Fibroblast of skin of left quadriceps (primary cell): ENCODE measurements at places on chromosomes 6 and 20.

DNA sequence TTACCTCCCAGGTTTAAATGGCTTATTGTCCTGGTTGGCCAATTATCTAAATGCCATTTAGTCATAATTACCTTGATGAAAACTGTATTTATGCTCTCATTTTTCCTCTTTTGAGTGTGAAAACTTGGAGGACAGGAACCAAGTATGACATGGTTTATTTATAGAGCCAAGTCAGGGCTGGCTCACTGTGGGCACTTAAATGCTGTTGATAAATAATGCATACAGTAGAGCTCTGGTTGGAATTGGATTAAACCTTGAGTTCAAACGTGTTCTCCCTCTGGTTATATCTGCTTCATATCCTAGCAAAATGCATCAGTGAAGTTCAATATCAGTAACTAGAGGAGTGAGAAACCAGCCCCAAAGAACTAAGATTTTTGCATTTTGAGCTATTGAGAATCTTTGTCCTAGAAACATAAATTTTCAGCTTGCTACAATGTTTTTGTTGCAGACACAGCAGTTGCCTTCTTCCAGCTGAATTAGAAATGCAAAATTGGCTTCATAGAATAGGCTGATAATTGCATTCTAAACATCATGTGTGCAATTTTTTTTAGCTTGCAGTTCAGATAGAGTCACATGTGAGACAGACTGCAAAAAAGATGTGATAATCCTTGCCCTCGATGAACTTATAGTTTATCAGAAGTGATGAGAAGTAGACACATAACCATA, 255.8 kb downstream of the BTBD3 start:
- no peak for DNase-seq

GRCh38 chr6:140636271-140636907, 1261.9 kb upstream of the CITED2 start:
- DNase-seq: no peak

DNA sequence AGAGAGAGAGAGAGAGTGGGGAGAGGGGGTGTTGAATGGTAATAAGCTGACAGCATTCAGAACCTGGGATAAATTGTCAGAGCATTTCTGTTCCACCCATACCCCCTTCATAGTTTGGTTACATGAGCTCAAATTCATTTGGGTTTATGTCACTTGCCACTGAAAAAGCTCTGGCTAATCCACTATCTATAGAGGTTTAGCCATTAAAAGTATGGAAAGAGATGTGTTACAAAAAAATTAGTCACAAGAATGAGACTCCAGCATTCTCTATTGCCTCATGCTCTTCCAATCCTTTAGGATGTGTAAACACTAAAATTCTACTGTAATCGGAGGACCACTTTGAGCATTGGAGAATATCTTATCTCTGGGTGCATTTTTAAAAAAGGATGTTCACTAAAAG, 297.6 kb upstream of the TCF21 start:
- DNase-seq: no peak

DNA sequence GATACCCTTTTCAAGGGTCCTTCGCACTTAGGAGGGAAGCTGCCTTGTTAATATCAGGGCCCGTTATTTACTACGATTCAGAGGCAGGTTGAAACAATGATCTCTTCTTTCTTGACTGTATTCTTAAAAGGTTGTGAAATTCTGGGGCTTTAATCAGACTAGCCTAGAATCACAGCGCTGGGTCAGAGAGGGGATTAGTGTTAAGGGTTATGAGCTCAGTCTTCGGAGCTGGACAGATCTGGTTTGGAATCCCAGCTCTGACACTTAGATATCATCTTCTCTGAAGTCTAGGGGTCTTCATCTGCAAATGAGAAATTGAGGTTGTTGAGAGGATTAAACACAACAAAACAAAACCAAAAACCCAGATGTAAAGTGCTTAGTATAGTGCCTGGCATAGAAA, 77.4 kb downstream of the CD83 start:
- no peak for DNase-seq

GRCh38 chr20:56928007-56928406, 298.9 kb downstream of the TFAP2C start:
- DNase-seq: no peak

DNA sequence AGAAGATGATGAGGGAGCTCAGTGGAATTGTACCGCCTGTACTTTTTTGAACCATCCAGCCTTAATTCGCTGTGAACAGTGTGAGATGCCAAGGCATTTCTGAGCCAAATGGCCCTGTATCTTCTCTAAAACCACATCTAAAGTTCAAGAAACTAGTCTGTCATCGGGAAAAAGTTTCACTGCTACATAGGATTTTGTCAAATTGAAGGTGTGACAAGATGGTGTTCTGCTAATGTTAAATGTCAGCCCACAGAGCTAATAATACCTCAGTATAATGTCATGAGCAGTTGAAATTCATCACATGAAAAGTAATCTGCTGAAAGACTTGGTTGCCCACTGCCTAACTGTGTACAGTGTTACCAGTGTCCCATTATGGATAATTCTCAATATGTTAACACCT, 9.6 kb downstream of the SUMO4 start:
- no peak for DNase-seq

DNA sequence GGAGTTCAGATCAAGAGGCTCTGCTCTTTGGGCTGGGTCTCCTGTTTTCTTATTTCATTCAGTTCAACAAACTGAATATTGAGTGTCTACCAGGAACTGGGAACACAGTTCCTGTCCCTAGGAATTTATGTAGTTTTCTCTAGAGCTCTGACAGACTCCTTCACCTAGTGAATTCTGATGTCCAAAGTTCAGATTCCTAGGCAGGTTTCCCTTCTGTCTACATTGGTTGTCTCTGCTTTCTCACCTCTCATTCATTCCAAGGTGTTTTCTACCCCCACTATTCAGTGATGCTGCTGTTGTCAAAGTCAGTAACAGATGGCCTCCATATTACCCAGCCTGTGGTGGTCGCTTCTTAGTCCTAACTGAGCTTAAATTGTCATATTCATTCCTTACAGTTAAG, 4.4 kb downstream of the SMIM13 start:
- no peak for DNase-seq

DNA sequence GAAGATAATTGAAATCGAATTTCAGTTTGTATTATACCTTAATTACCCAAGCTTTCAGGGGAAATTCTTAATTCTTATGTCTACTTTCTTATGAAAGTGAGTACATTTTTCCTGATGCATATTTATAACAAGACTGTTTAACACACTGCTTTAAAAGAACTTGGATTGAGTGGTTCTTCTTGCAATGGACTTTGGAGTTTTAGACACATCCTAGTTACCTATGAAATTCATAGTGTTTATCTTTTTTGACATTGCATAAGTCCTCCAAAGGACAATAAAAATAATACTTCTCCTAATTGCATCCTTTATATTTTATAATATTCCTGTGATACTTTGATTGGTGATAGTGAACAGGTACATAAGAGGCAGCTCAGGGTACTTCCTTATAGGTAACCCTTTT, 395.6 kb upstream of the FLRT3 start:
- DNase-seq: no peak

DNA sequence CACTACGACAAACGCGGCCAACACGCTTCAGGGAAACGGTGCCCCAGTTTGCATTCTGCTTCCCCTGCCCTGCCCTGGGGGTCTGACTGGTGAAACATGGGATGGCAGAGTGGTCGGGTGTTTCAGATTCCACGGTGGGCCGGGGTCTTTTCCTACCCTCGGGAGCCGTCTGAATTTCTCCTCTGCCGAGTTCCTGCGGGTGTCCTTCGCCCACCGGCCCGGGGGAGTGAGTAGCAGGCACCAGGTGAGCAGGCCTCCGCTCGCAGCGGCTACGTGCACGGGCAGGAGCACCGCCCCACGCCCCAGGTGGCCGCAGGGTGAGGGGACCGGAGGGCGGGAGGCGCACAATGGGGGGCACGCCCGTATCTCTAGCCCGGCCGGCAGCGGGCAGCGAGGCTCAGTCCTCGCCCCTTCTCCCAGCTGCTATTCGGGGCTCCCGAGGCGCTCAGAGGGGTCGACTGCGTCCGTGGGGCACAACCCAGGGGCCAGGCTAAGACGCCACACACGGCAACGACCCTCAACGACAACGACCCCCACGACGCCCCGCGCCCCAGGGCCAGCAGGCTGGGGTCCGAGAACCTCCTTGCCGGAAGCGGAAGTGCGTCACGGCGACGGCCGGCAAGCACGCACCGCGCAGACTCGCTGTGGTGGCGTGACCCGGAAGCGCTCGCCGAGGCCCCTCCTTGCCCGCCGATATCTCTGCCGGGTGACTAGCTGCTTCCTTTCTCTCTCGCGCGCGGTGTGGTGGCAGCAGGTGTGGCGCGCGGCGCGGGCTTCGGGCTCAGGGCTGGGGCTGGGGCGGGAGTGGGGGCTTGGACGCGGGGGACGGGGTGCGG, at the start of gene RPS21:
Gene RPS21, plus strand, starts transcription at position 721 of the 836 bp plus-strand sequence. CDS start 236 bp downstream, outside the sequence.
- DNase-seq: peak; percentile 70

DNA sequence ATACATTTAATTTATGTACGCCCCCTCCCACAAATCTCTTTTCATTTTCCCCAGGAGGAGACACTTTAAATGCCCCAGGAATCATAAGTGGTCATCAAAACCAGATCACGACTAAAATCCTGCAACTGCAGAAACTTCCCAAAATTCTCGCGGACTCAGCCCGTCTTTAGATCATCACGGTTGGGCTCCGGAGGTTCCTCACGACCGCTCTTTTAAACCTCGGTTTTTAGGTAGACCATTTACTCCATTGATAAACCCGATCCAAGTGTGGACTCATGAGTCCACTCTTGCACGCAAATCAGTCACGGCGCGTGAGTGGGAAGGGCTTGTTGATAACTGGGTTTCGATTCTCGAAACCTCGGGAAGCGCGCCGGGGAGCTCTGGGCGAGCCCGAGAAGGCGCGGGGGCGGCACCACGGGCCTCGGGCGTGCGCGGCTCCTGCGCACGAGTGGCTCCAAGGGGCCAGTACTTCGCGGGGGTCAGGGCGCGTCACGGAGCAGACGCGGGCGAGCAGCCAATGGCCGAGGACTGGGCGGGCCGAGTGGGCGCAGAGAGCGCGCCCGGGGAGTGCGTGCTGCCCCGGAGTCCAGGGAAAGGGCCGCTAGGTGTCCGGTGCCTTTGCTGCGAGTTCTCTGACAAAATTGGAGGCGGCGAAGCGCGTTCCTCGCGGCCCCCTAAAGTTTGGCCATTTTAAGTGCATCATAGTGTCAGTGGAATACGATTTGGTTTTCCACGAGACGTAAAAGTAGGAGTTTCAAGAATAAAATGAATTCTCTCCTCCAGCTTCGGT, 635 bp upstream of the TENT5A start:
- DNase-seq: peak; percentile 71

GRCh38 chr20:63150391-63150898, 65.5 kb downstream of the YTHDF1 start:
- DNase-seq: no peak

DNA sequence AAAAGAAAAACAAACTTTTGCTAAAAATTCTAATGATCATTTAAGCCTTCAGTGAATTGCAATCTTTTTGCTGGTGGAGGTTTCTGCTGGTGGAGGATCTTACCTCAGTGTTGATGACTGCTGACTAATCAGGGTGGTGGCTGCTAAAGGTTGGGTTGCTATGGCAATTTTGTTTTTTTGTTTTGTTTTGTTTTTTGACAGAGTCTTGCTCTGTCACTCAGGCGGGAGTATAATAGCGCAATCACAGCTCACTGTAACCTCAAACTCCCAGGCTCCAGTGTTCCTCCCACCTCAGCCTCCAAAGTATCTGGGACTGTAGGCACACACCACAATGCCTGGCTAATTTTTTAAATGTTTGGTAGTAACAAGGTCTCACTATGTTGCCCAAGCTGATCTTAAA, 94.7 kb downstream of the ANKRD6 start:
- no peak for DNase-seq

DNA sequence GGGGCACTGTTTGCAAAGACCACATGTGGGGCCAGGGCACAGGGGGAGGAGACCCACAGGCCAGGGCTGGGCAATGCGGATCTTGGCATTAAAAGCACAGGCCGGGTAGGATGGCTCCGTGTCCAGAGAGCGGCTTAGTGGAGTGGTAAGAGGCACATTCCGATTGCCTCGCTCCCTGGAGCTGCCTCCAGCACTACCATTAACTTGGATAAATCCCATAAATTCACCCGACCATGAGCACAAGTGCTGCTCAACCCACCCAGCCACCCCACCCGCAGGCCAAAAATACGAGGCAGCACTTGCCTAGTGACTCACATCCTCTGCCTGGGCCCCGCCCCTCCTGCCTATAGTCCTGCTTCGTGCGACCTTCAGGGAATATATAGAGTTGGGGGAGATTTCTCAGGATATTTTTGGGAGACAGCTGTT, 67.5 kb upstream of the QKI start:
- no peak for DNase-seq

- DNase-seq: no peak
Measured at GRCh38 chr20:13638162-13638495, 603 bp downstream of the TASP1 start.

GRCh38 chr6:146813554-146813953, 214.8 kb downstream of the ADGB start:
- peak; percentile 29 for DNase-seq

- no peak for DNase-seq
Measured at GRCh38 chr20:57849521-57850215, 139.9 kb upstream of the PMEPA1 start.

DNA sequence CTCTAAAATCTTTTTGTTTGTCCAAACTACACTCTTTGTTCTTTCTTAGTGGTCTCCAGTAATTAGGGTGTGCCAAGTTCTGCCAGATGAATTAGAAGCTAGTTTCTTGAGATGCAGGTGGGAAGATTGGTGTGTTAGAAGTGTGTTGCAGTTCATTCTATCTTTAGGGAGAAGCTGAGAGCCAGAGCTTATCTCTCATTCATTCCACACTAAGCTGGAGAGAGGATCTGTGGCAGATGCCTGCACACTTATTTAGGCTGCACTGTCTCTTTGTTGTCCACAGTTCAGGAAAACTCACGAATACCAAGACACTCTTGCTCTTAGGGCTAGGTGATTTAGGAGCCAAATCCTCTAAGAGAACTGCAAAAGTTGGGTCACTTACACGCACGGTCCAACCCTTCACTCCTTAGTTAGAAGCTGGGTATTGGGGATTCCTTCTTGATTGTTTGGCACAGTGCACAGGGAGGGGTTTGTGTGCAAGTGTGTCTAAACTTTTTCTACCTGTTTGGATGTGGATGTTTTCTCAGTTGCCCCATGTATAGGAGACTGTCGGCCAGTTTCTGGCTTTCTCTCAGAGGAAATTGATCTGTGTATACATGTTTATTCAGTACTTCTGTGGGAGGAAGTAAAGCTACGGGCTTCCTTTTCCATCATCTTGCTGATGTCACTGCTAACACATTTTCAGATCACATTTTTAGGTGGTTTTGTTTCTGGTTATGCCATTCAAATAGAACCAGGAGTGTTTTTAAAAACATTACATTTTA, 49.5 kb downstream of the SMAP1 start:
- no peak for DNase-seq
